ENCODE measurements at places on chromosomes 5 and 9. TPM values are rescaled to one million over a fixed set of nuclear protein-coding genes. Genes with fewer than 3 reads are reported as not detected.

NME5 gene
- not detected for total RNA-seq

SEPTIN8 gene
- total RNA-seq, result 47.8 TPM

SLC28A3 gene
- total RNA-seq, result not detected

EXD3 gene
- 27.1 TPM for total RNA-seq

ZNF454 gene
- total RNA-seq, result 5.4 TPM

FCHO2 gene
- 65.1 TPM for total RNA-seq

CDC20B gene
- not detected for total RNA-seq

CBY3 gene
- total RNA-seq, result not detected

BAAT gene
- total RNA-seq, result not detected

SLC45A2 gene
- not detected for total RNA-seq

HTR4 gene
- total RNA-seq, result 0.26 TPM

PKD2L2 gene
- not detected for total RNA-seq

SELENOP gene
- total RNA-seq, result 758 TPM

GRM6 gene
- not detected for total RNA-seq

FCN1 gene
- 0.26 TPM for total RNA-seq

FOXD4L5 gene
- not detected for total RNA-seq

PRDM9 gene
- not detected for total RNA-seq

IL7R gene
- 1.3 TPM for total RNA-seq

SOX30 gene
- not detected for total RNA-seq

ENC1 gene
- total RNA-seq, result 3.3 TPM

PCDHGB7 gene
- 23.6 TPM for total RNA-seq

KLHL9 gene
- total RNA-seq, result 88.5 TPM

HK3 gene
- 4.1 TPM for total RNA-seq

SLC1A3 gene
- 2.3 TPM for total RNA-seq

PIP5K1B gene
- 5.6 TPM for total RNA-seq

PPP3R2 gene
- 0.07 TPM for total RNA-seq

NTRK2 gene
- 6.5 TPM for total RNA-seq

CARD19 gene
- total RNA-seq, result 71.4 TPM

TRPM6 gene
- total RNA-seq, result 2.9 TPM
